NCI-H1092 treated with DMSO at 0.1 percent for 48 hours (cell line): ENCODE measurements at places on chromosomes 7 and 10.

DNA sequence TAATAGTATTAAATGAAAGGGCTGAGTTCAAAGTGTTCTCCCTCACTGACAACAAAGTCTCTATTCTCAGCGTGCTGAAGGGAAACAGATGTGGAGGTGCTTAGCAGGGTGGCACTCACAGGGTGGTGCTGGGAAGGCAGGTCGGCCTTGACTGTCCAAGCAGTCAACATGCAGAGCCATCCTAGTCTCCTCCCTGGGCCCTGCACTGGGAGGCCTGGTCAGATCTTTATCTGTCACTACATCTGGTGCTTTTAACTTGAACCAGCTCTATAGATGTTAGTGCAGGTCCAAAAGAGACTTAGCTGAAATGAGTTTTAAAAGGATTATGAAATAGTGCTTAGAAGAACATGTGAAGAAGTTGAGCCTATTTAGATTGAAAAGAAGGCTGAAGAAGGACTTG, 82.1 kb downstream of the AVL9 start:
- DNase-seq: no peak

DNA sequence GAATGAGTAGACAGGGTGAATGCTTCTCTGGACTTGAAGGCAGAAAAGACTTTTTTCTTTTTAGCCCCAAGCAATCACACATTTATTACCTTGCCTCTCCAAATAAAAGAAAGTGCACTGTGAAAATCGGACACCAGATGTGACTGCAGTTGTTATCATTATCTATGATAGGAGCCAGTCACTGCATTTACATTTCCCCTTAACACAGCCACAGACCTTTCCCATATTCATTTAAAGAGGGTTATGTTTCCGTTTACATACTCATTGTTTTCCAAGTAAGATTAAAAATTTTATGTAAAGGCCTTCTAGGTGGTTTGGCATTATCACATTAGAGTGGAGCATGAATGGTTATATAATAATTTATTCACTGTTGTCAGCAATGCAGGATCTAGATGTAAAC, 586.8 kb downstream of the SORCS1 start:
- no peak for DNase-seq

DNA sequence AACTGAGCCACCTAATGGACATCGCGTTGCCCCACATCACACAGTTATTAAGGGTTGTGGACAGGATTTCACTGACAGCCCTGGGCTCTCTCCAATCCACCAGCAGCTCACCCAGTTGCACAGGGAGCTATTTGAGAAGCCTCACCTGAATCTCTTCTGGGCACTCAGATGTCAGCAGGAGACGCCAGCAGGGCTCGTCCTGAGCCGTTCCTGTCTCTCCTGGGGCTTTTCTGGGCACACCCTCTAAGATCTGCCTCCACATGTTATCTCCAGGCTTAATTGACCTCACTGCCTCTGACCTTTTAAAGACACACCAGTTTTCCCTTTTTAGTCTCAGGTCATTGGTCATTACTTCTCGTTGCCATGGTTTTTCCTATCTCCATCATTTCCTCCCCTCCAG, 63.0 kb downstream of the GRID1 start:
- no peak for DNase-seq

- DNase-seq: no peak
These were observed 73.7 kb downstream of the ITIH5 start for GRCh38 chr10:7593063-7593462.

DNA sequence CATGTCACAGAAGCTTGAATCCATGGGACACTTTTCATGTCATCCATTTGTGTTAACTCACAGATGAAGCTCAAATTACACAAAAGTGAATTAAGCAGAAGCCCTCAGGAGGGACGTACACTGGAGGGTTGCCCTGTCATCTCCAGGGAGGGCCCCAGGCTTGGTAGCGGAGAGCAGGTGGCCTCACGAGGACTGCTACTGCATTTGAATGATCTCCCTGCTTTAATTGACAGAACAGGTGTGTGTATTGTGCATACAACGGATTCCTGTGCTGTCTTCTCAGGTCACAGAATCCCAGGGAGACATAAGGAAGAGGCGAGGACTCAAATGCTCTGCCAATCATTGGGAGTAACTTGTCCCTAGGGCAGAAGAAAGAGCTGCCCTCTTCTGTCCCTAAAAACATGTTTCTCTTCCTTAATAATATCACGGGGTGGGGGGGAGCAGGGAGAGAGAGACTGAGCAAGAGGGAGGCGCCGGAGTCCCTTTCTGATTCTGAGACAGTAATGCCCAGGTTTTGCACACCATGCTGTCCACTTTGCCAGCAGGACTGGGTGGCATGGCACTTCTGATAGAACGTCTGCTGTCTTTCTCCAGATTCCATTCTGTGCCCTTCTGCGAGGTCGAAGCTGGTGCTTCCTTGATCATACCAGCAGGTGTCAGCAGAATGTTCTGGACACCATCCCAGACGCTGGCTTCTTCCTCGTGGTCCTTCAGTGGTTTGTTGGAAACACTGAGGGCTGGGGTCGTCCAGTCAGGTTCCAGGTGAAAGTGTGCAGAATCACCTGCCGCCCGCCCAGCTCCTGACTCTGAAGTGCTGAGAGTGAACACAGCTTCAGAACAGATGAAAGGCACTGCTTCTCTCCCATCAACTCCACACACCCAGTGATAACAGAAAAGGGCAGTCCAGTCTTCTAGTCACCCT, 26.2 kb upstream of the RASGEF1A start:
- peak; percentile 22 for DNase-seq

DNA sequence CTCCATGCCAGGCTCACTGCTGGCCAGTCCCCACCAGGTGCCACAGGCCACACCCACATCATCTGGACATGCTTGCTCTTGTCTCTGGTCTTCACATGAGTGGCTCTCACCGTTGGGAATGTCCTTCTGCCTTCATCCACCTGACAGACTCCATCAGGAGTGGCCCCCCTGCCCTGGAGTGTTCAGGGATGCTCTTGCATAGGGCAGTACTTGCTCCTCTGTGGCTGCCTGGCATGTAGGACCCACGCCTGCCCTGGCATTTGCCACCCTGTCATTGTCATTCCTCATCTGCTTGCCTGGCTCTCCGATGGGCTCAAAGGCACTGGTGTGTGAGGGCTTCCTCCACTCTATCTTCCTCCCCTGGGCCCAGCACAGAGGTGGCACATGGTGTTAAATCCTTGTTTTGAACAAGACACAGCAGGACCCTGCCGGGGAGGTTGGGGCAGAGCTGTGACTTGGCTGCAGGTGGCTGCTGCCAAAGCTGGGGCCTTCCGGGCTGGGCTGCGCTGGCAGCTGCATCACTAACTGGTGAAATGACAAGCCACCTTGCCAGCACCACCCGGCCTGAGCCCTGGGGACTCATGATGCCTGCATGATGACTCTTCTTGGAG, 1.8 kb downstream of the SH2D4B start:
- no peak for DNase-seq
